Activated gamma-delta T cell treated with Interleukin-2 at 50 U/mL for 16 hours (primary cell): ENCODE measurements at places on chromosomes 2 and 18.

DNA sequence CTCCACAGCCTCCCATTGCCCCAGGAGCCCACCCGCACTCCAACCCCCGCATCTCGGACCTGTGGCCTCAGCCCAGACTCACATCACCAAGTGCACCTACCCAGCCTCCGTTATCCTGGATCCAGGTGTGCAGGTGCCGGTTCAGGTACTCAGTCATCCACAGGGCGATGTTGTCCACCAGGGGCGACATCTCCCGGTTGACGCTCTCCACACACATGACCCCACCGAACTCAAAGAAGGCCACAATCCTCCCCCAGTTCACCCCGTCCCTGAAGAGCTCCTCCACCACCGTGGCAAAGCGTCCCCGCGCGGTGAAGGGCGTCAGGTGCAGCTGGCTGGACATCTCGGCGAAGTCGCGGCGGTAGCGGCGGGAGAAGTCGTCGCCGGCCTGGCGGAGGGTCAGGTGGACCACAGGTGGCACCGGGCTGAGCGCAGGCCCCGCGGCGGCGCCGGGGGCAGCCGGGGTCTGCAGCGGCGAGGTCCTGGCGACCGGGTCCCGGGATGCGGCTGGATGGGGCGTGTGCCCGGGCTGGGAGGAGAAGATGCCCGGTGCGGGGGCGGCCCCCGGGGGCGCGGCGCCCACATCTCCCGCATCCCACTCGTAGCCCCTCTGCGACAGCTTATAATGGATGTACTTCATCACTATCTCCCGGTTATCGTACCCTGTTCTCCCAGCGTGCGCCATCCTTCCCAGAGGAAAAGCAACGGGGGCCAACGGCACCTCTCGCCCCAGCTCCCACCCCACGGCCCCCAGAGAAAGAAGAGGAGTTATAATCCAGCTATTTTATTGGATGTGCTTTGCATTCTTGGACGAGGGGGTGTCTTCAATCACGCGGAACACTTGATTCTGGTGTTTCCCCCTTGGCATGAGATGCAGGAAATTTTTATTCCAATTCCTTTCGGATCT lies 1.3 kb downstream of the BCL2 start:
- peak; percentile 76 for DNase-seq

- DNase-seq: no peak
Measured at GRCh38 chr18:22822024-22822423, 111.1 kb upstream of the RBBP8 start.

GRCh38 chr2:46776687-46777327 lies 138.8 kb downstream of the MCFD2 start:
- DNase-seq: peak; percentile 46

DNA sequence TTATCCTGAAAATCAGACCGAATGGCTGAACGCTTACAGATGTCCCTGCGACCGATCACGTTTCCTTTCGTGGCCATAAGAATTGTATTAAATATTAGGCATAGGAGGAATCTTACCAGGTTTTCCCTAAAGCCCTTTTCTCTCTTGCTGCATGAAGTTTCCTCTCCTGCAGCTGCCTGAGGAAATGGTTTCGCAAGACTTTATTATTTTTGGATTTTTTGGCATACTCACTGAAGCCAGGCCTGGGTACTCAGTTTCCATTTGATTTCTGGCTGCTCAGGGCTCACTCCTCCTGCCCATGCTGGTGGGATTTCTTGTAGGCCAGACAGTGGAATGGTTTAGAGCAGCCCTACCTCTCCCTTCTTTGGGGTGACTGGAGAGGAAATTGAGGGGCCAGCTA lies 114.0 kb downstream of the KLHL29 start:
- no peak for DNase-seq

DNA sequence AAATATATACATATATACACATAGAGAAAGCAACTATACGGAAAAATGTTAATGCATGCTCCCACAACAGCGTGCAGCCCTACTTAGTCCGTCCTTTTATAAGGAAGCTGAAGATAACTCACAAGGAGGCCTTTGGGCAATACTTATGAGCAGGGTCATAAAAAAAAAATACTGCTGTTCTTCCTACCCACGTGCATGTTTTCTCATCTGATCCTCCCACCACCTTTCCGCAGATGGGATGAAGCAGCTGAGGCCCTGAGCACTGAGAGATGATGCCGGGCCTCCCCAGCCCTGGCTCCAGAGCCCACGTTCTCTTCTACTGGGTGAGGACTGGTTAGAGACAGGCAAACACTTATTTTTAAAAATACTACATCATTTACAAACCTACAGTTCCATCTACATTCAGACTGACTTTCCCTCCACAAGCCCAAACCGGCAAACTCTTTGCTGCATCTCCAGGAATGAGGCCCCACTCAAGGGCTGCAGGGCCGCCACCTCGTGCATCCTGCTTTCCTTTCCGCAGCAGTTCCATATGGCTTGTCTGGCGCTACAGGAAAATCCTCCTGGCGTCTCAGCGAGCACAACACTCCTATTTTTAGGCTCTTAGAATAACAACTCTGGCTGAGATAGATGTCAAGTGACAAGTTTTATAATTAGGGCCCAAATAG lies 41.6 kb downstream of the TBC1D8 start:
- DNase-seq: no peak

GRCh38 chr2:237662671-237663093 lies 35.3 kb downstream of the LRRFIP1 start:
- DNase-seq: no peak

GRCh38 chr2:209314653-209315052 lies 109.2 kb upstream of the MAP2 start:
- no peak for DNase-seq

GRCh38 chr2:140177086-140177485 lies 1396.9 kb upstream of the NXPH2 start:
- DNase-seq: no peak

DNA sequence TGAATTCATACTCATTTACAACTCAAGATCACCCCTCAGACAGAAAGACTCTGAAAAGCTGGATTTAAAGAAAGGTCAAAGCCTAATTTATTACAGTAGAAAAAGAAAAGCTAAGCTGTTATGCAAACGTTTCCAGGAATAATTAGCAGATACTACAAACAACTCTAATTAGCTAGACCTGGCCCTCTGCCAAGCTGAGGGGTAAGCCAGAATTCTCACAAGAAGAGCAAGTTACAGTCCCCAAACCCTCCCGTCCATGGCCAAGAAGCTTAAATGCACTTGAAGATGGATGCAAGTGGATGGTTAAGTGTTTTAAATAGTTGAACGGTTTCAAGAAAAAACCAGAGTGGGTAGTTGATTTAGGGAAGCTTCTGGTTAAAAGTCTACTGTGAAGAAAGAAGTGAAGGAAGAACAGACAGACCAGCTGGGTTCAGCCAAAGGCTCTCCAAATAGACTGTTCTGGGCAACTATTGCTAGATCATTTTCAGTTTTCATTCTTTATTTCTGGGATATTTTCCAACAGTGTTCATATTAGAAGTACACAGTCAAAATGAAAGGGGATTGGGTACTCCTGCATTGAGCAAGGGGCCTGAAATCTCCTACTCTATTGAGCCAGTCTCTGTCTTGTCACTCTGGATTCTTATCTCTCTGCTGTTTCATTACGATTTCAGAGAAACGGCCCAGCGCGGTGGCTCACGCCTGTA lies 4.8 kb downstream of the LMAN2L start:
- no peak for DNase-seq

DNA sequence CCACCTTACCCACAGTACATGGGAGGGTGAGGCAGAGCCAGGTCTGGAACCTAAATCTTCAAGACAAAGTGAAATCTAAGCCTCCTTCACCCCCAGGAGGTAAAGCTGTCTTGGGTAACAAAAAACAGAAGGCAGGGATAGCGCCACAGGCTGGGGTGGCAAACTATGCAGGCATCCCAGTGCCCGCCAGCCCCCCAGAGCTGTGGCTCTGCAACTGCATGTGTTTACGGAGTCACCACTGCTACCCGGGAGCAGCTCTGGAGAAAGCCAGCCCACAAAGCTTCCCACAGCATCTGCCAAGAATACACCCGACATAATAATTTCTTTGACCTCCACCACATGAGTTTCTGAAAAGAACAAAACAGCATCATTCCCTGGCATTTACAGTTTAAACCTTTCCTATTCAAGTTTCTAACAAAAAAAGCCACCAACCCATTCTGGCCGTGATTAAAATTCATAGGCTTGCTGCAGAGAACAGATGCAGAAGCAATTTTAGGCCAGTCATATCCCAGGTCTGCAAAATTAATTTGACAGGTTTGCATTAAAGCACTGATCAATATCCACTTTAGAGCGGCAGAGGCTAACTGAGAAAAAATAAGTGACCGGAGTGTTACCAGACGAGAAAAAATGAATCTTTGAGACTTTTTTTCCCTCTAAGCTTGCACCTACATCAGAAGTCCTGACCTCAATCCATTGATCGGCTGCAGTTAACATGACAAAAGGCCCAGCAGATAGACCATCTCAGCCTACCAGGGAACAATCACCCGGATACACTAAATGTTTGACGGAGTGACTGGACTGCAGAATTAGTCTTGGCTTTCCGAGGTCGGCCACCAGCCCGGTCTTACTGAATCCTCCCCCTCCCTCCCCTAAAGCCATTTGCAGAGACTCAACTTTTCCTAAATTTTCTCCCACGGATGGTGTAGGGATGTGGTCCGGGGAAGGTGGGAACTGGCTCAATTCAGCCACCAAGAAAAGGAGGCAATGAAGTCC lies 309.6 kb upstream of the SKOR2 start:
- DNase-seq: no peak

- DNase-seq: no peak
Measured at GRCh38 chr2:19224011-19224410, 134.4 kb downstream of the OSR1 start.

DNA sequence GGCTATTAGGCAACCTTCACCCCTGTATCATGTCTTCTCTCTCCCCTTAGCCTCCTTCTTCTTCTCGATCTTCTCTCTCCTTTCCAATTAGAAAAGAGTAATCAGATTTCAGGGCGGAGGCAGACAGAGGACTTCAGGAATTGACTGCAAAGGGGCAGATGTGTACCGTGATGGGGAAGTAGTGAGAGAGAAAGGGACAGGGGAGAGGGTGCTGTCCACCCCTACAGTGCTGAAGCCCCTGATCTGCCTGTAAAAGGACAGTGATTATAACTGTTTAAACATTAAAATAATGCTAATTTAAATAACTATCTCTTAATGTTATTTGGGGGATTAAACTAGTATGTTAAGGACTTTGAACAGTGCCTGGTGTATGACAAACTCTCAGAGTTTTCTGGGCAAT lies 178.5 kb downstream of the ACTR3 start:
- DNase-seq: no peak

DNA sequence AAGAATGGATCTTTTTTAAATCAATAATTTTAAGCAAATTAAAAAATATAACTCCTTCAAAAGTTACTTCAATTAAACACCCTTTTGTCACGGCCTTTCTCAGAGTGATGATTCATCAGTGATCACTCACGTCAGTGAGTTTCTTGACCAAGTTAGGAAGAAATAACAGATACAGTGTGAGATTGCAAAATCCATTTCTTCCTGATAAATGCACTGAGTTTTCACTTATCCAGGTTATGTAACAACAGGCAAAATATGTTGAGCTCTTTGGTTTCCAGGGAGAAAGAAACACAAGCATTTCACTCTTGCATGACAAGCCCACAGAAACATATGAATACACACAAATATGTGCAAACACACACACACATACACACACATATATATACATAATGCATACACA lies 195.9 kb upstream of the CYRIA start:
- no peak for DNase-seq

DNA sequence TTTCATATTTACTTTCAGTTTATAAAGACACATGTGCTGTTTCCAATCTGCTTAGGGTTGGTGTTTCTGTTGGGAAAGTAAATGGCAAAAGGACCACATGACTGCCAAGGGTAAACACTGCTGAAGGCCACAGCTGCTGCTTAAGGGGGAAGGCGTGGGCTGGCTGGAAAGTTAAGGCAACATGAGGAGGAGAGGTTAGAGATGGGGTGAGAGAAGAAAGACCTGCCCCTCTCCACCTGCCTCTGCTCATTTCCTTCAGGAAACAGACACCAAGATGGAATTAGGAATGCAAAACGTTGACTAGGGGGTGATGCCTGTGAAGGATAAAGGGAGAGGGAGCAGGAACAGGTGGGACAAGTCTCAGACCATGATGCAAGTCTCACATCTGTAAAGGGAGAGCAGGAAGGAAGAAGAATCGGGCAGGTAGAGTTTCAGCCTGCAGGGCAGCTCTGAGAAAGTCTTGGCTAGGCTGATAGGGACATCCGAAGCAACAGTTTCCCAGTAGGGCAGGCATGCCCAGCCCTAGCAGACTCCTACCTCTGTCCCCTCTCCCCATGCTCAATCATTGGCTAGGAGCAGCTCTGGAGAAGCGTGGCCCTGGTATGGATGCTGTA lies 86.0 kb downstream of the CDC42EP3 start:
- no peak for DNase-seq
